GM23338 (cell line): ENCODE measurements at places on chromosomes 16 and 17. TPM values are rescaled to one million over a fixed set of nuclear protein-coding genes. Genes with fewer than 3 reads are reported as not detected.

The SPATA22 gene
- polyA plus RNA-seq = not detected in 2 replicates

The GRIN2A gene
- 0.89 and 0.92 TPM in 2 replicates for polyA plus RNA-seq

The BIRC5 gene
- polyA plus RNA-seq = 111 and 132 TPM in 2 replicates

The CIBAR2 gene
- not detected in 2 replicates for polyA plus RNA-seq

The TERF2IP gene
- polyA plus RNA-seq = 18.0 and 19.5 TPM in 2 replicates

The CDT1 gene
- polyA plus RNA-seq = 32.6 and 36.1 TPM in 2 replicates

The GRAPL gene
- not detected in 2 replicates for polyA plus RNA-seq

The CTRB2 gene
- not detected in 2 replicates for polyA plus RNA-seq

The KRTAP9-9 gene
- not detected in 2 replicates for polyA plus RNA-seq

The PRDM7 gene
- 0.08 TPM in 1 of 2 replicates, not detected in the other for polyA plus RNA-seq

The CA7 gene
- polyA plus RNA-seq = 2.1 and 2.6 TPM in 2 replicates

The TBC1D3L gene
- polyA plus RNA-seq = 8.7 and 9.3 TPM in 2 replicates

The MT1H gene
- polyA plus RNA-seq = 425 and 442 TPM in 2 replicates

The ASPA gene
- polyA plus RNA-seq = 0.13 TPM in 1 of 2 replicates, not detected in the other

The MT1M gene
- polyA plus RNA-seq = 4.7 and 6.1 TPM in 2 replicates

The PRSS33 gene
- polyA plus RNA-seq = 0.24 TPM in 2 replicates

The SLC13A2 gene
- polyA plus RNA-seq = not detected in 2 replicates

The ODAD4 gene
- polyA plus RNA-seq = 0.54 and 1.7 TPM in 2 replicates

The IL17C gene
- polyA plus RNA-seq = 2.3 and 3.9 TPM in 2 replicates

The PEX12 gene
- 1.5 and 2.3 TPM in 2 replicates for polyA plus RNA-seq

The CLEC3A gene
- polyA plus RNA-seq = not detected in 2 replicates

The PARN gene
- 32.5 and 34.3 TPM in 2 replicates for polyA plus RNA-seq

The STARD3 gene
- polyA plus RNA-seq = 26.4 and 31.5 TPM in 2 replicates

The SMIM5 gene
- polyA plus RNA-seq = 0.16 TPM in 1 of 2 replicates, not detected in the other

The PPY gene
- 0.94 TPM in 1 of 2 replicates, not detected in the other for polyA plus RNA-seq

The HS3ST3A1 gene
- 5.4 and 6.1 TPM in 2 replicates for polyA plus RNA-seq

The MRPL58 gene
- 66.7 and 68.0 TPM in 2 replicates for polyA plus RNA-seq

The ATP2C2 gene
- polyA plus RNA-seq = 2.1 and 2.9 TPM in 2 replicates

The PIP4K2B gene
- 9.5 and 10.0 TPM in 2 replicates for polyA plus RNA-seq

The AARS1 gene
- polyA plus RNA-seq = 97.5 and 105 TPM in 2 replicates

The CHAD gene
- polyA plus RNA-seq = 0.18 TPM in 1 of 2 replicates, not detected in the other

The KRT13 gene
- not detected in 2 replicates for polyA plus RNA-seq

The C16orf74 gene
- polyA plus RNA-seq = 19.0 and 19.1 TPM in 2 replicates

The UNC45B gene
- 0.16 TPM in 1 of 2 replicates, not detected in the other for polyA plus RNA-seq

The SULT1A2 gene
- 0.34 TPM in 1 of 2 replicates, not detected in the other for polyA plus RNA-seq

The HBZ gene
- 0.39 TPM in 1 of 2 replicates, not detected in the other for polyA plus RNA-seq

The KRTAP2-2 gene
- polyA plus RNA-seq = not detected in 2 replicates

The CRISPLD2 gene
- 2.1 and 2.6 TPM in 2 replicates for polyA plus RNA-seq

The ZNF213 gene
- polyA plus RNA-seq = 2.9 and 3.5 TPM in 2 replicates

The CLEC18B gene
- 0.23 and 0.54 TPM in 2 replicates for polyA plus RNA-seq

The TLCD1 gene
- 47.0 and 47.7 TPM in 2 replicates for polyA plus RNA-seq

The TEDC2 gene
- 50.2 and 50.6 TPM in 2 replicates for polyA plus RNA-seq

The OR4D1 gene
- 0.37 and 0.50 TPM in 2 replicates for polyA plus RNA-seq

The NOL3 gene
- polyA plus RNA-seq = 2.7 and 4.0 TPM in 2 replicates

The TMEM220 gene
- 7.2 and 7.8 TPM in 2 replicates for polyA plus RNA-seq

The SLC4A1 gene
- not detected in 2 replicates for polyA plus RNA-seq

The PMFBP1 gene
- polyA plus RNA-seq = 1.5 and 3.3 TPM in 2 replicates

The NFE2L1 gene
- 39.9 and 49.9 TPM in 2 replicates for polyA plus RNA-seq

The ACSM2B gene
- polyA plus RNA-seq = not detected in 2 replicates
